Renal cortex interstitium (tissue), 15 donors: ENCODE measurements at places on chromosomes 16 and 17. TPM values are rescaled to one million over a fixed set of nuclear protein-coding genes. Genes with fewer than 3 reads are reported as not detected.

- DNase-seq = no peak
These were observed 5.3 kb downstream of the RBBP6 start for GRCh38 chr16:24544640-24545039.

SLC38A10 gene
- 67.0 TPM for polyA plus RNA-seq

GRCh38 chr17:63395075-63395805, 50.9 kb downstream of the CYB561 start:
- DNase-seq = no peak

- no peak for DNase-seq
These were observed 140.5 kb downstream of the SSH2 start for GRCh38 chr17:29789196-29790170.

DNA sequence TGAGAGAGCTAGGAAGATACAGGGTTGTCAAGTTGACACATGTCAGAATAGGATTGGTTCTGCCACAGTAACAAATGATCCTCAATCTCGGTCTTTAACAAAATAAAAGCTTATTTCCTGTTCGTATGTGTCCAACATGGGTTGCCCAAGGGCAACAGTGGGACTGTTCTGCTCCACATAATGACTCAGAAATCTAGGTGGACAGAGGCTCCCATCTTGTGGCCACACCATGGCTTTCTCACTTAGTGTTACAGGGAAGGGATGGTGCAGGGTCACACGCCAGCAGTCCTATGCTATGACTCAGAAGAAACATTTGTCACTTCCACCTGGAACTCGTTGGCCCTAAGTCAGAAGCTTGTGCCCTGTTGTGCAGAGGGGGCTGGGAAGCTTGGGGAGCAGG, 364.9 kb downstream of the SNX29 start:
- no peak for DNase-seq

DNA sequence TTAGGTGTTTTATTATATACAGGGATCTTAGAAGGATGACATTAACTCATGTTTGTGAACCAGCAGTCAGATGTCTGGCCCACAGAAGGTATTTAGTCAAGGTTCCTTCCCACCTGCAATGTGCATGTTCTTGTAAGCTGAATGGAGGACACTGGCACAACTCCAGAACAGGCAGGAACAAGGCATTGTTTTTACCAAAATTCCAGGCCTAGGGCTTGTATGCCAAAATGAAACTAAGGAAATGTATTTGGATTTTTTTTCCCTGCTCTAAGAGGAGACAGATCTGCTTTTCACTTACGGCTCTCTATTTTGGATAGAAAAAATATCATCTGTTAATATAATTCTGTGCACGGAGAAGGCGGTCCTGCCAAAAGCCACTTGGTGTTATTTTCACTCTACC, 312.5 kb downstream of the GRIN2A start:
- no peak for DNase-seq

GRCh38 chr16:3188925-3189825, 1.2 kb downstream of the OR1F1 start:
- DNase-seq = no peak

DNA sequence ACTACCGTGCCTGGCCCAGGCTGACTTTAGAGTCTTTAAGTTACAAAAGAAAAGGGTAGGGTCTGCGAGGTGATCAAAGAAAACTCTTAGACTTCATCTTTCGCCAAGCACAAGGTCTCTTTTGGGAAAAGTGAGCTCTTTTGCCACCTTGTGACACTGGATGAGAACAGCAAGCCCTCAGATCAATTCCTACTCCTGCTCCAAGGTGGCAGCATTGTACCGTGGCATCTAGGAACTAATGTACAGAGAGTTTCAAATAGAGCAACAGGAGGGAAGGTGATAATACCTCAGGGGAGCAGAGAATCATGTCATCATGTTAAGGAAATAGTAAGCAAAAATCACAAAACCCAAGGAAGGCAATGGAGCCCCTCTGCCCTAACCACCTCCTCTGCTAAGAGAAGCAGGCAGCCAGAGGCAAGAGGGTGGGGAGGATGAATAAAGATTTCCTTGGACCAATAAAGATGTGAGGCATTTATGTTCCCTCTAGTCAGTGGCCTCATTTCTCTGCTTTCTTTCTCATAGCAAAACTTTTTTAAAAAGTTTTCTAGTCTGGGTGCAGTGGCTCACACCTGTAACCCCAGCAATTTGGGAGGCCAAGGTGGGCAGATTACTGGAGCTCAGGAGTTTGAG, 2.1 kb upstream of the C17orf78 start:
- DNase-seq = peak; percentile 63

GRCh38 chr17:83013779-83014117, 65.7 kb upstream of the METRNL start:
- no peak for DNase-seq

HEATR9 gene
- polyA plus RNA-seq = not detected

MYH2 gene
- polyA plus RNA-seq = 0.11 TPM

DNA sequence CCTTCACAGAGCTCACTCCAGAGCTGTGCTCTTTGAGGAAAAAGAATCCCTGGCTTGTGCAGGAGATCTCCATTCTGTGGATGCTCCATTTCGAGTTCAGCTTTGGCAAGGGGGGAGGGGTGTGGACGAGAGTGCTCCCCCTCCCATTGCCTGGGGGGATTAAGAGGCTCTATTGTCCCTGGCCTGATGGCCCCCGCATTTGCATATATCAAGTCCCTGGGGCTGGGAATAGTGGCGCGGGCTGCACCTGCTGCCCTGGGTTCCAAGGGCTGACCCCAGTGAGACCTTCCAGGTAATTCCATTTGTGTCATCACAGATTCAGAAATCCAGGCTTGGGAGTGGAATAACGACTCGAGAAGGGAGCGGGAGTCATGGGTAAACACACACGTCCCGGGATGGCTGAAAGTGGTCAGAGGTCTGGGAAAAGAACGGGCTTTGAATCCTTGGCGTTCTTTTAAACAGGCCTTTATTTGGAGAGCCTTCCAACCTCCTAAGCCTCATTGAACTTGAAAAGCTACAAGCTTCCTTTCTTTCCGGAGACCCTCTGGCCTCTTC, 479.3 kb downstream of the HS3ST3B1 start:
- no peak for DNase-seq

DNA sequence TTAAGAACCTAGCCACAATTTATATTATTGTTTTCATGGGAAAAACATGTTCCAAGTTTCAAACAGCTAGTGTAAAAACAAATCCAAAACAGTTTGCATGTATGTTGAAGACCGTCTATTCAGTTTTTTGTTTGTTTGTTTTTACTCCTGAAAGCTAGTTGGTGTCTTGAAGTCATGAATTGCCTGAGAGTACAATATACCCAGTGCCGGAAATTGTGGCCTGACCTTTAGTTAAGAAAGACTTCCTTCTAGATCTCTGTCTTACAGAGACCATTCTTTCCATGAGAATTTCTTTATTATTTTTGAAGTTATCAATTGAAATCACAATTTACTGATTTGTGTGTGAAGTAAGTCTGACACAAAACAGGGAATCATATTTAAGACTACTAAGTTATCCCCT, 474.8 kb downstream of the KCNJ2 start:
- no peak for DNase-seq

RND2 gene
- polyA plus RNA-seq = 3.9 TPM
